ENCODE measurements at places on chromosomes 2 and 18.

DNA sequence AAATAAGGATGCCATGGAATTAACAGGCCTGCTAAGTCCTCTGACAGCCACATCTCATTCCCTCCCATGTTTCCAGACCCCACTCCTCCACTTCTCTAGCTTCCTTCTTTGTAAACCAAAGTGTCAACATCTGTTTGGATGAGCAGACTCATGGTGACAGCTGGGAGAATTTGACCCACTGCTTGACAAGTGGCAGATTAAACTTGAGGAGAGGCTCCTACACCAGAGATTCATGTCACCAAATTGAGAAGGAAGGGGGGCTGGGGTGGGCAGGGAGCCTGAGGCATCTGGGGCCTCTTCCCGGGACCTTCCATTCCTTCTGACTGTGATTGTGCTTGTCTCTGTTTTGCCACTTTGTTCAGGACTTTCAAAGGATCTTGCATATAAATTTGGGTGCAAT lies 41.0 kb upstream of the IGFBP5 start:
- no peak for DNase-seq

DNA sequence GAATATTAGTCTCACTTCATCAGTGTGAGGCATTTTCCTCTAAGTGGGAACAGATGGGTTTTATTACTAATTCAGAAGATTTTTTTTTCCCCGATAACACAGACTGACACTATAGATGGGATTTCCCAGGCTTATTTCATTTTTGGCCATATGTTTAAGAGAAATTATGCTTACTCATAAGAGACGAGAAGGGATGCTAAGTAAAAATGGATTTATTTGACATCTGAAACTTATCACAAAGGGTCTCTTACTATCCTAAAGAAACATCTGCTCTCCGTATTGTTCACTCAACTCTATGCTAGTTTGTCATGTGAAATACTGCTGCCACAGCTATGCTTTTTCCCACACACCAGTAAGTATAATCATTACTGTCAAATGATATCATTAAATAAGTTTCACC lies 1476.3 kb downstream of the LRP1B start:
- no peak for DNase-seq

DNA sequence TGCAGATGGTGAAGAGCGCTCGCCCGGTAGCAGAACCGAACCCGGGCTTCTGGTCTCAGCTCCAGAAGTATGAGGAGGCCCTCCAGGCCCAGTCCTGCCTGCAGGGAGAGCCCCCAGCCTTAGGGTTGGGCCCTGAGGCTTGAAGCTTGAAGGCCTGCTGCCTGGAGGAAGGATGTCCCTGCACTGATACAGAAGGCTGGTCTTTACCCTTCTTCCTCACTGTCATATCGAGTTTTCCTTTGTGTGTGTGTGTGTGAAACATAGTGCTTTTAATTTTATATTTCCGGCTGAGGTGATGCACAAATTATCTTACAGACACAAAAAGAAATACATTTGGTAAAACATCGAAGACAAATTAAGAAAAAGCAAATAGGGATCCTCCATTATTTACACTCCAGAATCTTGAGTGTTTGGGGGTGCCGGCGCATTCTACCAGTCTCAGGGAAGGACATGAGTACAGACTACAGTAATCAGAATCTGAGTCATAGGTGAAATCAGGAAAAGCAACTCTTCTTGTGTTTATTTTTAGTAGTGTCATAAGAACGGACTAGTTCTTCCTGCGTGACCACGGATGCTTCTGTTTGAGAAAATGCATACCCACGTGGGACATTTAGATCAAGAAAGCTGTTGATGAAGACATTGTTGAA lies 1.3 kb downstream of the DUSP28 start:
- DNase-seq = no peak

- DNase-seq = no peak
Measured at GRCh38 chr2:200221055-200221955, 85.2 kb upstream of the SPATS2L start.

DNA sequence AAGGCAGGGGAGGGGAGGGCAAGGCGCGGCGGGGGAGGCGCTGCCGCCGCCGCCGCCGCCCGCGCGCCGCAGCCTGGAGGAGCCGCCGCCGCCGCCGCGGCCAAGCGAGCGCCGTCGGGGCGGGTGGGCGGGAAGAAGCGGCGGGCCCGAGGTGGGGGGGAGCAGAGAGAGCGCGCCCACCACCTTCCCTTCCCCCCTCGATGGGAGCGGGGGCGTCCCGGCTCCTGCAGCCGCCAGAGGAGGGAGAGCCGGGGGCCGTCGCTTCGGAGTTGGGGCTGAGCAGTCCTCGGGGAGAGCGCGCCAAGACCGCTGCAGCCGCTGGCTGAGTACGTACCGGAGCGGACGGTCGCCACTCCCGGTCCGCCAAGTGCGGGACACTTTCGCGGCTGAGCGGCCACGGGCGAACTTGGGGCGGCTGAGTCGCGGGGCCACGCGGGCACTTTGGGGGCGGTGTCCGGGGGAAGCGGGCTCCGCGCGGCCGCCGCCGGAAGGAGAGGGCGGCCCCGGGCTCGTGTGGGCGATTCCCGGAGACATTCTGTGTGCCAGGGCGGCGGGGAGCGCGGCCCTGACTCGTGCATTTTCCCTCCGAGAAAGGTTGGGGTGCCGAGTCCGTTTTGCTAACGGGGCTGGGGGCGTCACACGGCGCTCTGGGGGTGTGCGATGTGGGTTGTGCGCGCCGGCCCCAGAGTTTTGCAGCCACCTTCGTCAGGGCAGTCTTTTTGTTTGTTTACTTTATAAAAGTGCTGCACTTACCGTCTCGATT lies at the start of gene NAB1:
TSS of gene NAB1 (plus strand) at position 49 of the 763 bp plus-strand sequence. CDS start 10,094 bp downstream, outside the sequence.
- peak; percentile 65 for DNase-seq

- DNase-seq = no peak
Measured at GRCh38 chr2:134736167-134736880, 17.5 kb upstream of the TMEM163 start.

DNA sequence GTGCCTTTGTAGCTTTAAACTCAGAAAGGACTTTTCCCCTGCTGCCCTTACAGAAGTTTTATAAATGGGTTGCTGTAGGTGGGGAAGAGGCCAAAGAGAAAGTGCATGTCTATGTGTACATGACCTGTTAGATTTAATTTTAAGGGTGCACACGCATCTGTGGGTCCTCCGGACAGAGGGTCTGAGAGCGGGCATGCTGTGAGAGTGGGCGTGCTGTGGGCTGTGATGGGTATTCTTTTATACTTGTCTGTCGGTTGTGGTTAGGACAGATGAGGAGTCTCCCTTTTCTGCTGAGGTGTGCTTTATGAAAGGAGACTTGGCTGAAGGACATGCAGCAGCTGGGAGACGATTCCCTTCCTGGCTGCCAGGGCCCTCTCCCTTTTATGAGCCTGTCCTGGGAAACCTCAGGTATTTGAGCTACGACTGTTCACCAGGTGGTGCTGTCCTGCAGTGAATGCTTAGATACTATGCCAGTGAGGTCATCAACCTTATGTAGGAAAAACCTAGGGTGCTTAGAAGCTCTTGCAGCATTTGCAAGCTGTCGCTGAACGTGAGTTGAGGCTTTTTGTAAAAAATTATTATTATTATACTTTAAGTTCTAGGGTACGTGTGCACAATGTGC lies 67.5 kb downstream of the TANC1 start:
- DNase-seq = no peak

DNA sequence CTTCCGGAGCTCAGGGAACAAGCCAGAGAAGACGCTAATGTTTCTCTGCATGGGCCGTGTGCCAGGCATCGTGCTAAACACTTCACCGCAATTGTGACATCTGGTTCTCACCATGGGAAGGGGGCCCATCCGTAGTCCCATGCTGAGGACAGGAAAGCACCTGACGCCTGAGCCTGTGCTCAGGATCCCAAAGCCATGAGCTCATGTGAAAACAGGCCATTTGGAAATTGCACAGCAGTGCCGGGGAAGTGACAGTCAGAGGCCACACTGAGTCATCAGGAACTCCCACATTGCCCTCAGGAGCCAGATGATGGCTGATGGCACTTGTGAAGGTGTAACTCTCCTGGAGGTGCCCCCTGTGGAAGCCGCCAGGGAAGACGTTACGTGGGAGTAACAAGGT lies 141.0 kb downstream of the INHBB start:
- no peak for DNase-seq

DNA sequence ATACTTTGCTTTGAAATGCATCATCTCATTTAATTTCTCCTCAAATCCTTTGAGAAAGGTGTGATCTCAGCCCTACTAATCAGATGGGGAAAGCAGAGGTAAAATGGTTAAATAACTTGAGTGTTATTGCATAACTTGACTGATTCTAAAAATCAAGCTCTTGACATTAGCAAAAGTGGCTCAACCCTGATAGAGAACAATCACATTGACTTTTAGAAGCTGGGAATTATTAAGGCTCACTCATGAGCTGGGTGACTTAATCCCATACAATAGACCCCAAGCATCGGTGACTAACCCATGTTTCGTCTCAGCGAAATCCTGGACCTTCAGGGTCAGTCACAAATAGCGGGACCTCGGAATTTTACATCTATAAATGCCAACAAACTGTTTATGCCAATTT lies 378.9 kb downstream of the NBAS start:
- DNase-seq = no peak

GRCh38 chr18:9642799-9643462 lies 28.6 kb upstream of the PPP4R1 start:
- DNase-seq = no peak

- no peak for DNase-seq
Measured at GRCh38 chr18:34357944-34358580, 133.3 kb upstream of the NOL4 start.

- no peak for DNase-seq
Measured at GRCh38 chr2:241323778-241324177, 8.1 kb downstream of the SEPTIN2 start.

DNA sequence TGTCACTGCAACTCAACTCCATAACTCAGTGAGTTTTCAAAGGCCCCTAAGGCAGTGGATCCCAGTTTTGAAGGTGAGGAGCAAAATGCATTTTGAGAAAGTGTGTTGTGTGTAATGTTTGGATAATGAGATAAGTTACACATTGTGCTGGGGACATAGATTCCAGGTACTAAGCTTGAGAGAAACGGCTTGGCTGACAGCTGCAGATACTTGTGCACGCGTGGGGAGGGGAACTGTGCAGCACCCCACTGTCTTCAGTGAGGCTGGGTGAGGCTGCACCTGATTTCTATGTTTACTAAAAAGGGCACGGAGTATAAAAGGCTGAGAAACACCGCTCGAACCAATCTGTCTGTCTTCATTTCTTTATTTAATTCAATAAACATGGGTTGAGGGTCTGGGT lies 254.0 kb upstream of the COPS8 start:
- no peak for DNase-seq

DNA sequence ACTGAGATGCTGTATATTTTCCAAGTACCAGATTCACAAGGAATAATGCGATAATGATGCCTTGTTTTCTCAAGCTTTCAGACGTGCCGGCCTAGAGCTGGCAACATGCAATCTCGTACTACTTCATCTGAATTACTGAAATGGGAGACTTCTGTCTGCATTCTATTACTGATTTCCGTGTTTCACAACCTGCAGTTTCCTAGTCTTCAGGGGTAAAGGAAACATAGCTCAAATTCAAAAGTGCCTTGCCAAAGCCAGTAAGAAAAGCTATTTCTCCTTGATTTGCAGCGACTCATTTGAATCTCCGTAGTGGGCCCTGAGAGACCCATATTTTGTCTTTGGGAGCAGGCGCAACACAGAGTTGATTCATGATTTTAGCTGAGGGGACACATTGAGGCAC lies 289.0 kb downstream of the CNTNAP5 start:
- no peak for DNase-seq

GRCh38 chr2:127645395-127646291 lies at the start of gene GPR17:
Gene GPR17, plus strand, starts transcription at chr2:127646153. Its CDS starts 4,583 bp downstream, at chr2:127650736.
- DNase-seq = no peak

DNA sequence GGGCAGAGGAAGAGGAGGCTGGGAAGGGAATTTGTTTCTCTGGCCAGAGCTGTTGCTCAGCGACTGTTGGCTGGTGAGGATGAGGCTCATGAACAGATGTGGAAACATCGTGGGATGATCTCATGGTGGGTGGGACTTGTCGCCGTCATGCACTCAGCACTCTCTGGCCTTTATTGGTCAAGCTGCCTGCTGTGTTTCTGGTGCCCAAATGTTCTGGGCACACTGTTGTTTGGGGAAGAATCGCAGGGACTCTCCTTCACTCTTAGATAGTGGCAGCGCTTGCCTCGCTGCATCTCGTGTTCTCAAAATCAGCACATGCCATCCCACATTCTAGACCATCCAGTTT lies 145.6 kb downstream of the AGAP1 start:
- DNase-seq = no peak

DNA sequence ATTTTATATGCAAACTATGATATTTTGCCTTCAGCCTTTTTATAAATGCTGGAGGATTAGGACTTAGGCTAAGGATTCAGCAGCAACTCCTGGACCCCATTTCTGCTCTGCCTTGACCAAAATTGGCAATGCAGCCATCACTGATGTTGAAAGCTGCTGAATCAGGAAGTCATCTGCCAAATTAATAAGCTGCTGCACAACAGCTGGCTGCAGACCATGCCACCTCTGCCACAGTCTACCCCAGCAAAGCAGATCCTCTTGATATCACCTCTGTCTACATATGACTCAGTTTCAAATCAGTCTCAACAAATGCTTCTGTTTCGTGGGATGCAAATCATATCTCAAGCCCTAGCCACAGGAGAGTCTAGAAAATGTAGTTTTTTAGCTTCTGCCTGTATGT lies 7.1 kb upstream of the SOS1 start:
- DNase-seq = peak; percentile 58

DNA sequence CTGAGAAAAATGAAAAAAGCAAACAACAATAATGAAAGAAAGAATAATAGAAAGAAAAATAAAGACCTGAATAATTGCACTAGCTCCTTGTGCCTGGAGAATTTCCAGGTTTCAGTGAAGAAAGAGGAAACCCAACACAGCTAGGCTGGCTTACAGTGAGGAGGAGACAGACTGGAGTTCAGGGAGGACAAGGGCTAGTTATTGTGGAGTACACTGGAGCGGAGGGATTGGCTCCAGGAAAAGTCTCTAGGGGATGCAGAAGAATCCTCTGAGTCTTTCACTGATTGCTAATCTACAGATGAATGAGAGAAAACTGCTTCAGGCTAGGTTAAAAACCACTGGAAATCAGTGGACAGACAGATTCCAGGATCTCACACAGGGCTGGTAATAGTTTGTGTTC lies 163.6 kb upstream of the RBMS1 start:
- no peak for DNase-seq
